ENCODE measurements at places on chromosomes 4 and X. TPM values are rescaled to one million over a fixed set of nuclear protein-coding genes. Genes with fewer than 3 reads are reported as not detected.

DNA sequence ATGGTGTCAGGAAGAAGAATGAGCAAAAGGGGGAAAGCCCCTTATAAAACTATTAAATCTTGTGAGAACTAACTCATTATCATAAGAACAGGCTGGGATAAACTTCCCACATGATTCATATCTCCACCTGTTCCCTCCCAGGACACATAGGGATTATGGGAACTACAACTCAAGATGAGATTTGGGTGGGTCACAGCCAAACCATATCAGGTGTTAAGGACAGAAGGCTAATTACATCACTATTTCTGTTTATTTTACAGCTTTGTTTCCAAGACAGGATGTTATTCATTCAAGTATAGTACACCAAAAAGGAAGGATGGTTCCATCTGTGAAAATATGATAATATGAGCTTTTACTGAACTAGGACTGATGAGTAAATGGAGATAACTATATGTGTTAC is 63.7 kb upstream of the ARSJ start:
- DNase-seq = no peak

- no peak for DNase-seq
Observed at GRCh38 chr4:4507923-4508322, 33.9 kb downstream of the STX18 start.

GRCh38 chr4:113582737-113583136 is 178.8 kb downstream of the CAMK2D start:
- DNase-seq = no peak

DNA sequence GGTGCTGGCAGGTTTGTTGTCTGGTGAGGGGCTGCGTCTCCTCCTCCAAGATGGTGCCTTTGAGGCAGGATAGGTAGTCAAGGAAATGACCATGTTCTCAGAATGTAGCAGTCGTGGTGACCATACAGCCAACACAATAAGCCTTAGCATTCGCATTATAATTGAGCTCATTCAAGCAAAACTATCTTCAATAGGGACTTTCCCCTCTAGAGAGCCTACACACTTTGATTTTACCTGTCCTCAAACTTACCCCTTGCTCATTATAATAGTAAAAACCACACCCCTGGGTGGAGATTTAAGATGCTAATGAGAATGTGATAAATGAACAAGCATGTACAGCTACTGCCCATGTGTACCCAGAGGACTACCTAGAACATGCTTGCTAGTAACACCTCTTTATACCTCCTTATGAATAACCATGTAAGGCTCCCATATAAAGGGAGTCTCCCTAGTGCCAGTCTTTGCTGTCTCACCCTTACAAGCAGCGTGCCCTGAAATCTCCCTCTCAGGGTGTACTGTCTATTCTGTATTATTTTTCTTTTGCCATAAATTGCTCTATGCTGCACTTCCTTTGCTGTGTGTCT is 48.2 kb downstream of the FGFBP1 start:
- no peak for DNase-seq

DNA sequence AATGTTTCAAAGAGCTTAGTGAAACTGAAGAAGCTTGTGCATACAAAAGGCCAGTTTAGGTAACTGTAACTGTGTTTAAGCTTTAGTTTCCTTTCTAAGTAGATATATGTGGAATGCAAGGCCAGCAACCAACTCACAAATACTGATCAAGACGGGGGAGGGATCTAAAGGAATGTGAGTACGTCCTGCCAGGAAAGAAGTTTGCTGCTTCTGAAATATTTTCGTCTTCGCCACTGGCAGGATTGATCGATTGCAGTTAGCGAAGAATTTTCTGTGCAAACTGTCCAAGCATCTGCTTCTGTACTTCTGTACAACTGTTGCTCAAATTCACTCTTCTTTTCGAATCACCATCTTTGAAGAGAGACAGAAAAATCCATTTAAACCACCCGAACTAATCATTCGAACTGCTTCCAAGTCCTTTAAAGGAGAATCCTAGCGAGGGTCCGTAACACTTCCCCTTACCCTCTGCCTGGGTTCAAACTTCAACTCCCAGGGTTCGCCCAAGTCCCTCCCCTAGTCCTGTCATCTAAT is 373 bp upstream of the INTS6L start:
- DNase-seq = no peak

GRCh38 chr4:139756391-139757180 is 91.0 kb downstream of the MGST2 start:
- no peak for DNase-seq

GRCh38 chr4:145260091-145260490 is 79.7 kb upstream of the OTUD4 start:
- DNase-seq = no peak

GRCh38 chr4:181971411-181971810 is 271.8 kb upstream of the TENM3 start:
- DNase-seq = no peak

DNA sequence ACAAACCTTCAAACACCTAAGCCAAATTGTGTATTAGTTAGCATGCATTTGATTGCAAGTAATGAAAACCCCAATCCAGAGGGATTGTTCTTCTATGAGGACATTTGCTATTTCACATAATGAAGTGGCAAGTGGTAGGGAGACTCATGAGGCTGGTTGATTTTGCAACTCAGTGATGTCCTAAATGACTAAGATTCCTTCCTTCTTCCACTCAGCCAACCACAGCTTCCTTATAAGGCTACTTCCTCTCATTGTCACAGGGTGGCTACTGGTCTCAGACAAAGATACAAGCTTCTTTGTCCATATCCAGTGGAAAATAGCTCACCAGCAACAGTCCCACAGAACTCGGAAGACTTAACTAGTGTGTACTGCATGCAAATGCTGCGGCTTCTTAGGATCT is 5.3 kb upstream of the OTC start:
- DNase-seq = no peak

- no peak for DNase-seq
Observed at GRCh38 chr4:17646693-17647092, 32.3 kb downstream of the MED28 start.

DNA sequence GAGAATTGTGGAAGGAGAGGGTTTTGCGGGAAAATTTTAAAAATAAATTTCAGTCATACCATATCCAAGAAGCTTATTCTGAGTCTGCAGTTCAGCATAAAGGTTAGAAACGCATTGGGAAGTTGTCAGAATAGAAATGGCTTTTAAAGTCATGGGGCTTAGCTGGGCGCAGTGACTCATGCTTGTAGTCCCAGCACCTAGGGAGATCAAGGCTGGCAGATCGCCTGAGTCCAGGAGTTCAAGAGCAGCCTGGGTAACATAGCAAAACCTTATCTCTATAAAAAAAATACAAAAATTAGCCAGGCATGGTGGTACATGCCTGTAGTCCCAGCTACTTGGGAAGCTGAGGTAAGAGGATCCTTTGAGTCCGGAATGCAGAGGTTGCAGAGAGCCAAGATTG is 3.9 kb upstream of the PLA2G12A start:
- DNase-seq = no peak

- no peak for DNase-seq
Observed at GRCh38 chrX:12767856-12768255, 23.4 kb upstream of the PRPS2 start.

DNA sequence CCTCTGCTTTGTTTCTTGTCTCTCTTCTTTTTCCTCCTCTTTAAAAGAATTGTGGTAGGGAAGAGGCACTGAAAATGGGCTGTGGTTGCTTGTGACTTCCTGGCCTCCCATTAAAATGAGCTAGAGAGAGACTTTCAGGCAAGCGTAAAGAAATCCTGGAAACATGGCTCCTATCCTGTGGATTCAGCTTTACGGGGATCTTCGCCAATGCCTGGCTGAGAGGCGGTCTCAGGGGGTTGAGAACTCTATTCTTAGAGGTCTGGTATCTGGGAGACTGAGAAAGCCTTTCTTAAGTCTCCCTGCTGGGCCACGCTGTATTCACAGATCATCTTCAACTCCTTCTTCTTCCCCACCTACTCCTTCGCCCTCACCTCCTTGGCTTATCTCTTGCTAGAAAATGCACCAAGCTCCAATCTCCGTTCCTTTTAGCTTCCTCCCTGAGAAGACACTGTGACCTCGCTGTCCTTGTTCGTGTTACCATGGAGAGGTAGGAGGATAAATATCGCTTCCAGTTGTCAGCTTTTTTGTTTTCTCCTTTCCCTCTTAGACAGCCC is 542 bp upstream of the KLF8 start:
- DNase-seq = no peak

DNA sequence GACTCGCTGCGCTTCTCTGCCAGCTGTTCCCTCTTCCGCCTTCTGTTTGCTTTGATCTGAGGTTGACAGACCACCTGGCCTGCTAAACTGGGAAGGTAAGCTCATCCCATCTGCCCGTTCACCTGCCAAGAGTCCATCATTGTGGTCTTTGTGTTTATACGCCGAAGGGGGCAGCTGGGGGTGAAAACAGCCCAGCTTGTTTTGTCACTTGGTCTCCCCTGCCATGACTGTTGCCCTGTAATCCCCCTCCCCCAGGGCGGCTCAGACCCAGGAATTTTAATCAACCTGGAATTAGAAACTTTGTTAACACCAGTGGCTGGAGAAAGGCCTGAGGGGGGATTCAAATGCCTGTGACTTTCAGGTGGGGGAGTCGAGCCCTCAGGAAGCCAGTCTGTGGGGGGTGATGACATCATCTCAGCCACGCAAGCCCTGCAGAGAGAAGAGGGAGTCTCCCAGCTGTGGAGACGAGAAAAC is 333.3 kb downstream of the BCOR start:
- DNase-seq = no peak

GRCh38 chr4:76272582-76272981 is 21.1 kb downstream of the FAM47E start:
- no peak for DNase-seq

- DNase-seq = no peak
Observed at GRCh38 chr4:22719218-22719617, 26.5 kb downstream of the GBA3 start.

DNA sequence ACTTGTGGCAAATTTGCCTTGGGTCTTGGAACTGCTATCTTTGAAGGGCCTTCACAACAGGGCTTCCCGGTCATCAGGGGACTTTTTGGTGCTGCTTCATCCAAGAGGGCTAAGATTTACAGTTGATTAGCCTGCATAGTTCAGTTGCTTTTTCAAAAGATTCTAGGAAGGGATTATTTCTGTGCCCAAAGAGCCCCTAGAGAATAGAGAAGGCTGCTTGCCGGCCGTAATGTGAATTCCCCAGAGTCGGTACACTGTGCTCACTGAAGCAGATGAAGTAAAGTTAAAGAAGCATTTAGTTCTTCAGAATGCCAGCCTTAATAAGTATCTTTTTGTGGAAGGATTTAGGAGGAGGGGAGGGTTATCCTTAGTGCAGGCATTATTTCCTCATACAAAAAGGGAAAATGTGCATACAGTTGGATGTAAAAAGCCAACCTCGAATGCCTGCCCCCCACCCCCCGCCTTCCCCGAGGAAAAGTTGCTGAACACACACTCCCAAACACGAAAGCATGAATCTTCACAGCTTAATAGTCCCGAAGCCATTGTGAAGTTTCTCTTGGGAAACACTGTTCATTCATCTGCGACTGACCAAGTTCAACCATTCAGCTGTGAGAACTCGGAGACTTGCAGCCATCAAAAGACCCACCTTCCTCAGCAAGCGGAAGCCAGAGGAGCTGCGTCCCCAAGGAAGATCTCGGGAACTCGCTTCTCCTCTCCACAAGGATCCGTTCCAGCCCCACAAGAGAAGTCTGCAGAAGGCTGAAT is 47.6 kb downstream of the ANOS1 start:
- no peak for DNase-seq

DNA sequence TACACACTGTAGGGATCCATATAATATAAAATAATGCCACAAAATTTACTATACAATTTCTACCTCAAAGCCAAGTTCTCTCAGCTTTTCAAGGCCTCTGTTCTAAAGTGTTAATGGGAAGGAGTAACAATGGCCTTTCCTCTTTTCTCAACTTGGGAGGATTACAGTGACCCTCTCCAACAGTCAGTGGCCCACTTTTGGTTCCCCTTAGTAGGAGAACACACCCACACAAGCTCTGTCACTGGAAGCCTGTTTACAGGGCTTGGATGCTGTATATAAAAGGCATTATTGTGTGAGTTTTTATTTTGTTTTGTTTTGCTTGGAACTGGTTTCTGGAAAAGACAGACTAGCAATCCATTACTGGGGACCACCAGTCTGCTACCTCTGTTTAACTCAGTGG is 1.8 kb downstream of the ARHGEF6 start:
- no peak for DNase-seq

- DNase-seq = no peak
Observed at GRCh38 chr4:86974551-86974994, 39.8 kb downstream of the AFF1 start.

- no peak for DNase-seq
Observed at GRCh38 chr4:106312377-106312776, 3.6 kb downstream of the TBCK start.

GRCh38 chrX:117645639-117646038 is 471.0 kb downstream of the KLHL13 start:
- DNase-seq = no peak

GRCh38 chr4:67680581-67681222 is 20.3 kb downstream of the UBA6 start:
- no peak for DNase-seq

- no peak for DNase-seq
Observed at GRCh38 chr4:147617841-147618691, 869 bp downstream of the TMEM184C start.

DNA sequence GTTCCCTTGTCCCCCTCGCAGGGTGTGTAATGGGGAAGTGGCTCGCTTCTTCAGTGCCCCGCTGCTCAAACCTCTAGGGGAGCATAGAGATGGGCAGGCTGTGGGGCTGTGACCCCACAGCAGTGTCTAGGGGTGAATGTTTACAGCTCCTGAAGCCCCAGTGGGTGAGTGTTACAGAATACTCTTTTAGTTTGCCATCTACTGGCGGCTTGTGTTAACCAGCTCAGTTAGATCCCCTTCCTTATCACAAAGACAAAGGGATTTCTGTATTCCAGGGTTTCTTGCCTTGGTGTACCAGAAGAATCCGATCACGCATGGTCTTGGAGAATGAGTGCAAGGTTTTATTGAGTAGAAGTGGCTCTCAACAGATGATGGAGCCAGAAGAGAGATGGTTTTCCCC is 108.1 kb upstream of the IQCM start:
- DNase-seq = no peak

Gene CT45A1
- total RNA-seq = not detected

Gene ADRA2C
- total RNA-seq = 7.8 TPM

Gene USP51
- 0.99 TPM for total RNA-seq

Gene GJB1
- total RNA-seq = not detected

Gene UBE2D3
- total RNA-seq = 284 TPM

Gene TCEAL4
- 12.9 TPM for total RNA-seq

Gene DGAT2L6
- total RNA-seq = not detected

Gene NWD2
- not detected for total RNA-seq

Gene PNMA6F
- not detected for total RNA-seq

Gene CT47B1
- total RNA-seq = not detected

Gene CSN1S1
- not detected for total RNA-seq

Gene AMBN
- total RNA-seq = not detected

Gene NPFFR2
- not detected for total RNA-seq

Gene DEFB131A
- not detected for total RNA-seq

Gene SSX2
- total RNA-seq = not detected

Gene CORIN
- not detected for total RNA-seq

Gene IL13RA2
- total RNA-seq = 2.4 TPM

Data from MG63 (cell line).